LHCN-M2 (cell line): ENCODE measurements at places on chromosomes 12 and 14. TPM values are rescaled to one million over a fixed set of nuclear protein-coding genes. Genes with fewer than 3 reads are reported as not detected.

Gene RNF41
- total RNA-seq, result 50.3 and 52.8 TPM in 2 replicates

Gene TMPRSS12
- total RNA-seq, result not detected in 2 replicates

Gene ADAMTS20
- 0.17 and 0.32 TPM in 2 replicates for total RNA-seq

Gene CLEC1A
- not detected in 2 replicates for total RNA-seq

Gene ACVRL1
- 1.5 and 2.6 TPM in 2 replicates for total RNA-seq

Gene SLC39A5
- total RNA-seq, result not detected in 2 replicates

Gene UBE3B
- total RNA-seq, result 45.6 and 45.9 TPM in 2 replicates
